ENCODE measurements at places on chromosomes 13 and 19.
A peak's percentile ranks its signal among the peaks of the same experiment; 100 is the strongest.

DNA sequence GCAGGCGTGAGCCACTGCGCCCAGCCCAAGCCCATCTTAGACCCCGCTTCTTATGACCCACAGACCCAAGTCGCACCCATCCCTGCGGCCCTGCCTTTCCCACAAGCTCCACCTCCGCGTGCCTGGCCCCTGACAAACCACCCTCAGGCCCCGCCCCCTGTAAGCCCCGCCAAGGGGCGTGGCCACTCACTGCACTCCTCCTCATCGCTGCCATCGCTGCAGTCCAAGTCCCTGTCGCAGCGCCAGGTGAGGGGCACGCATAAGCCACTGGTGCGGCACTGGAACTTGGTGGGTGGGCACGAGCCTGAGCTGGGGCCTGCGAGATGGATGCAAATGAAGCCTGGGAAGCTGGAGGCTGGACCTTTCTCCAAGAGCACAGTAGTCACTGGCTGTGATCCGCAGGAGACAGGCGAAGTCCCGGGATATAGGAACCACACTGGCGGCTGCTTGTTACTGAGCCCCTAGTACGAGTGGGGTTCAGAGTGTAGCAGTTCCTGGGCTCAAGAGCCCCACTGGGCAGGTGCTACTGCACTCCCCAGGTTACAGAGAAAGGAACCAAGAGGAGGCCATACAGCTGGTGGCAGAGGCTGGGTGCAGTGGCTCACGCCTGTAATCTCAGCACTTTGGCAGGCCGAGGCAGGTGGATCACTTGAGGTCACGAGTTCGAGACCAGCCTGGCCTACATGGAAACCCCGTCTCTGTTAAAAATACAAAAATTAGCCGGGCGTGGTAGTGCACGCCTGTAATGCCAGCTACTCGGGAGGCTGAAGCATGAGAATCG, 3.1 kb downstream of the CD320 start:
- DNase-seq: peak; percentile 41

GRCh38 chr13:29963089-29963488, 112.7 kb upstream of the UBL3 start:
- no peak for DNase-seq

DNA sequence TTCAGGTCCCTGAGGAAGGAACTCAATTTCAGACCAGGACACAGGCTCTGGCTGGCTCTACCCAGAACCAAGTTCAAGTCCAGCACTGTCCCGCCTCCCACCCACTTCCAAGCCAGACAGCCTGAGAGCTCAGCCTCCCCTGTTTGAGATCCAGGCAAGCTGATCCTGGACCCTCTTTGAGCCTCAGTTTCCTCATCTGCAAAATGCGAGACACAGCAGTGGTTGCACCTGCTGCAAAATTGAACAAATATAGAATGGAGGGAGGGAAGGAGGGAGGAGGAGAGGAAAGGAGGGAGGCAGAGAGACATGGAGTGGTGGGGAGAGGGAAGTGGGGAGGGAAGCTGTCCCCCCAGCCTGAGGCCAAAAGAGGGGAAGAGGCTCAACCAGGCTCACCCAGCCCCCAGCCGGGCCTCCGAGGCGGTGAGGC, 751 bp downstream of the TMEM221 start:
- DNase-seq: no peak

DNA sequence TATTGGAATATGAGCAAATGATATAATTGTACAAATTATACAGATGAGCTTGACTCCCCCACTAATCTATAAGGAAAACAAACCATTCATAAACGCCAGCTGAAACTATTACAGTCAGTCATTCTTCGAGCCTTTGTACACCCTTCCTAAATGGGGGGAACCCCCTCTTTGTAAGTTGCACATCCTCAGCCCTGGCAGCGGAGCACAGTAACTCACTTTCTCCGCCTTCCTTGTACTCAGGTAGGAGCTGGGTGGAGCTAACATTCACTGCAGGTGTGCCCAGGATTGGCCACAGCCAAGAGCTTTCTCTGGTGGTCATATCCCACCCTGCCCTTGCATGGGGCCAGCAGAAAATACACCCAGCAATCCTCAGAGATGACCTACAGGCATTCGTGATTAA, 28.6 kb downstream of the PIN1 start:
- DNase-seq: no peak

DNA sequence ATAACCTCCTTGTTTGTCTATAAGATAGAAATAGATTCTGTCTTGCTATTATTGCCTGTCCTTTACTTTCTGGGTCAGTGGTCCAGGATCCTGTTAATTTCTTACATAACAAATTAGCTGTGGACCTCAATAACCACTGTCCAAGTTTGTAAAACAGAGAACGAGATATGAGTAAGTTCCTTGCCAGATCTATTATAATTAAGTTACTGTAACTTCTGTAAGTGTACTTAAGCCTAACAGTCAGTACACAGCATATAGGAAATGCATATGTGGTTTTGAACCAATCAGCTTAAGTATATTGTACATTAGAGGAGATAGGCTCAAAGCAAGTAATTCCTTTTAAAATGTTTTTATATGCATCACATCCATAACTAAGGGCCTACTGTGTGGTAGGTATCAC, 34.9 kb downstream of the HTR2A start:
- no peak for DNase-seq

- no peak for DNase-seq
Measured at GRCh38 chr19:41217741-41218140, 1.3 kb upstream of the AXL start.

GRCh38 chr19:4575267-4576015, 16.0 kb upstream of the SEMA6B start:
- no peak for DNase-seq

DNA sequence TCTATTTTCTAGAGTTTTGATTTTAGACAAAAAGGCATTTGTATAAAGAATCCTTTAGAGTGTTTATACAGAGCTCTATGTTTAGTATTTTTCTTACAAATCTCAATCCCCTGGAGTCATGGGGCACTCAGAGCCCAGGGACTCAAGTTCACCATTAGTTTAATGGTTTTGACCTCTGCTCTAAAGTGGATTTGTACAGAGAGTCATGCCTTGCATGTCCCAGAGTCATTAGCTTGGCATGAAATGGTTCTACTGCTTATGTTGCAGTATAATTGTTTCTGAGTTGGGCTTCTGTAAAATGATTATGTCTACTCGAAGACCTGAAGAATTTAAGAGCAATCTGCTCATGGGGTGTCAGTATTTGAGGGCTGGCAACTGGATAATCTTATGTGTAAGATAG, 406.2 kb downstream of the DLEU7 start:
- DNase-seq: no peak

GRCh38 chr19:2579678-2580280, 103.9 kb downstream of the GADD45B start:
- no peak for DNase-seq

DNA sequence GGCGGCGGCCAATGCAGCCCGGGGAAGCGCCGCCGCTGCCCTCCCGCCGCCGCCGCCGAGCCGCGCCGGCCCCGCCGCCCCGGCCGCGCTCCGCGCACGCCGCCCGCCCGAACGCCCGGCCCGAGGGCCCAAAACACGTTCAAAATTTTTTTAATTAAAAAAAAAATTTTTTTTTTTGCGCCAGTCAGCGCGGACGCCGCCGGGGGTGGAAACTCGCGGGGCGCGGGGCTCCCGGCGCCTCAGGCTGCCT, 468 bp downstream of the HMGB1 start:
- no peak for DNase-seq

GRCh38 chr13:50593207-50593606, 250.3 kb downstream of the DLEU7 start:
- DNase-seq: no peak

DNA sequence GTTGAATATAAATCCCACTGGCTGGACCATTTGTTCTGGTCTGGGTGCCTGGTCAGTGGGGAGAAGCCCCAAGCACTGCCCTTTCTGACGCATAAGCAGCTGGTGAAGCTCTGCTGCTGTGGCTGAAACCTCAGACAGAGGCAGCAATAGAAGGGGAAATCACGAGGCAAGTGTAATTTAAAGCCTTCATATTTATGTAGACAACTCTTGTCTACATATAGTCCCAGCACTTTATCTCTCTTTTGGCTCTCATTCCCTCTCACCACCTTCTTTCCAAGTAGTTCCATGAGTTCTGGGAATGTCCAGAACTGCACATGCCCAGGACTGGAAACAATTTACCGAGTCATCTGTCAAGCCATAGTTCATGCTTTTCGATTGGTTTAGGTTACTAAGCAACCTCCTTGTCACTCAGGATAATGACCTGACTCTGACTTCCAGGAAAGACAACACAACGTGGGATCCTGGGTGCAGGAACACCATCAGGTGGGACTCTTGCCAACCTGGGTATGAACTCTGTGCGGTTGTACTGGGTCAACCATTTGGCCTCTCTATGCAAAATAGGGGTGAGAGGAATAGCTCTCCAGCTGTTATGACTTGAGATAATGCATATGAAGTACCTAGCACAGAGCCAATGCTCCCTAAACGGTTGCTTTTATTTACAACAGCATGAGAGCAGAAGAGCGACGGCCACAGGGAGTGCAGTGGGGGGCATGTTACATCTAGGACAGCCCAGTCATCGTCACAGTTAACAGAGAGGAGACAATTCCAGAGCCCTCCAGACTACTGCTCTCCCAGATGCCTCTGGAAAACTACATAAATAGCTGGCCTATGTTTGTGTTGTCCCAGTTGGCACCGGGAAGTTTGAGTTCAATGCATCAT, 321.9 kb downstream of the FOXO1 start:
- DNase-seq: no peak

DNA sequence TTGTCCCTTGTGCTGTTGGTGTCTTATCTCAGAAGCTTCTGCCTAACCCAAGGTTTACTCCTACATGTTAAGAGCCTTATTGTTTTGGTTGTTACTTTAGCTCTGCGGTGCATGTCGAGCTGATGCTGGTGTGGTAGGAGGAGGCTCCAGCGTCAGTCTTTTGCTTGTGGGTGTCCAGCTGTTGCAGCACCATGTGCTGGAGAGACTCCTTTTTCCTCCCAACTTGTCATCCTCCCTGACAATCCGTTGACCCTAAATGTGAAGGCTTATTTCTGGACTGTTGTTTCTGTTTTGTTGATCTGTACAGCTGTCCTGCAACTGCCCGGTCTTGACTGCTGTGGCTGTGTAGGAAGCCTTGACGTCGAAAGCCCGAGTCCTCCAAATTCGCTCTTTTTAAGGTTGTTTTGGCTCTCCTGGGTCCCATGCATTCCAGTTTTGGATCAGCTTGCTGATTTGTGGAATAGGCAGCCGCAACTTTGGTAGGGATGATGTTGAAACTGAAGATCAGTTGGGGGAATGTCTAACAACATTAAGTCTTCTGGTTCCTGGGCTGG, 15.3 kb downstream of the NAXD start:
- no peak for DNase-seq

- no peak for DNase-seq
Measured at GRCh38 chr13:109314101-109314500, 472.3 kb downstream of the IRS2 start.

DNA sequence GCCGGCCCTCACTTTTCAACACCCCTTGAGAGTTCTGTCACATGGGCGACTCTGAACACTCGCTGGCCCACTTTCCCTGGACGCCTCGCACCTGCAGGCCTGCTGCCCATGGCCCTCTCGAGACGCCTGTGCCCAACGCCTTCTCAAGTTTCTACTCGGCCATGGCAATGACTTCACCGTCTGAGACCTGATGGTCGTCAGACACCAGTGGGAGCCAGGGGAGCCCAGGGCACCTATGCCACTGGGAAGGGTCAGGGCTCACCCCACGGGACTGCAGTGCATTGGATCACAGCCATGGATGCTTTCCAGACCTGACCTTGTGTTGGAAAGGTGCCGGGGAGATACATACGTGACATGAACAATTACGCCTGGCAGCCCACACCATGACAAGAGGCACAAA, 60.1 kb downstream of the KLF2 start:
- no peak for DNase-seq

- DNase-seq: no peak
Measured at GRCh38 chr13:99322297-99323103, 15.3 kb upstream of the GPR183 start.

GRCh38 chr13:73035660-73036059, 23.1 kb upstream of the KLF5 start:
- no peak for DNase-seq

DNA sequence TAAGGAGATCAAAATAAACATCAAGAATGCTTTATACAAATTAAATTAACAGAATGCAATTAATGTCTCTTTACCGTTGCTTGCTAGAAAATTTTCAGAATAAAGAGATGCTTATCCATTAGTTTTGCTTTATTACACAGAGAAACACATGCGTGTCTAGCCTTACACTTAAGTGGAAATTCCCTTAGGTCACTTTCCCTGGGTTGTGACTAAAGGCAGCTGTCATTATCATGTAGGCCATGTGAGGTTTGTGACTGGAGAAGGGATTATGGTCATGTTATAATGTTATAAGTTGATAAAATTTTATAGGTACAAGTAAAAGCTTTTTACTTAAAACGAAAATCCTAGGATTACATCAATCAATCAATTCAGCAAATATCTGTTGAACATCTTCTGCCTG, 121.0 kb downstream of the KCNRG start:
- no peak for DNase-seq

DNA sequence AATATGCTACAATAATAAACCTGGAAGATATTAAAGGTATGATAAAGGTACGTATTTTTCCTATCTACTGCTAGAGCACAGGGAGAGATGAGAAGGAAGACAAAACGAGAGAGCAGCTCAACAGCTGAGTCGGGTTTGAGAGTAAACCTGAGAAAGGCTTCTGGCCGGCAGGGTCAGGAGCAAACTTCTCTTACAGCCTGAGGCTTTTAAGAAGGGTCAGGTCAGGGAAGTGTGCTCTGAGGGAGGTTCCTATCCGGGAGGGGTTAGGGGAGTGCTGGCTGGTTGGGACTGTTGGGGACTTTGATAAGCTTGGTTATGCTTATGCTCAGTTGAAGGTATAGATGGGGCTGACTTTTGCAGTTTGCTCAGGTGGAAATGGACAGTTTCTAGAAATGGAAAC, 77.7 kb upstream of the PRR20A start:
- no peak for DNase-seq

GRCh38 chr19:58575183-58576041, 2.3 kb upstream of the MZF1 start:
- DNase-seq: peak; percentile 91

- DNase-seq: no peak
Measured at GRCh38 chr13:40342901-40343300, 323.5 kb downstream of the FOXO1 start.

DNA sequence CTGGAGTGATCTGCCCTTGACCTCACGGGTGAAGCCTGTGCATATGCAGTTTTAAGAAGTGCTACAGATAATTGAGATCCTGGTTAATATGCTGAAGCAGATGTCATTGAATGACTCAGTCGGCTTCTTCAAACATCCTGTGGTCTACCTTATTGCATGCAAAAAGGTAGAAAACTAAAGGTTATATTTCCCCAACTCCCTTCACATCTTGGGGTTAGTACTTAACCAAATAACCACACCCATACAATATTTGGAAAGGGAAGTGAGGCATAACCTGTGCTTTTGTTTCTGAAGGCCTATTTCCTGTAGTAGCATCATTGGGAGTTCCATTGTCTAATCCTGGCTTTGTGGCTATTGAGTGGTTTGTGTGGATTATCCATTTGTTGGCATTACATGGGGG, 58.3 kb downstream of the RAP2A start:
- no peak for DNase-seq

- DNase-seq: no peak
Measured at GRCh38 chr13:37059848-37060192, 332 bp upstream of the SUPT20H start.

DNA sequence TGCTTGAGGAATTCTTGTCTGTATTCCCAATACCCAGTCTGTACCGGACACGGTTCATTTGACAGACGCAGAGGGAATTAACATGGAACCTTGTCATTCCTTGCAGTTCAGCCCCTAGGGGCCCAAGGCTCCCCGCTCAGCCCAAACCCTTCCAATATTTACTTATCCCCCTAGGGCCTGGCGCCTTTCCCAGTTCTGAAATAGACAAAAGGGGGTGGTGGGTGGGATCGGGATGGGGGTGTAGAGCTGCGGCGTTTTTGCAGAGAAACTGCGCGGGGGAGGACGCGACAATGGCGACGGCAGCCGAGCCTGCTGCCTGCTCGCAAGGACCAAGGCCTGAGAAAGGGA, 583 bp downstream of the AKAP8L start:
- DNase-seq: peak; percentile 52

Data from ureter (tissue), 1 donor.